Airway epithelial cell (primary cell): ENCODE measurements at places on chromosomes 12 and 14. TPM values are rescaled to one million over a fixed set of nuclear protein-coding genes. Genes with fewer than 3 reads are reported as not detected.

Gene ADAM21
- 0.14 and 1.2 TPM in 2 replicates for total RNA-seq

Gene P2RX7
- total RNA-seq = 0.05 and 0.56 TPM in 2 replicates

Gene EML1
- total RNA-seq = 2.0 and 7.9 TPM in 2 replicates

Gene PTCSC3
- total RNA-seq = not detected in 2 replicates

Gene ALX1
- not detected in 2 replicates for total RNA-seq

Gene TPH2
- total RNA-seq = not detected in 2 replicates

Gene PRH1
- 1.5 and 2.4 TPM in 2 replicates for total RNA-seq

Gene ERBB3
- total RNA-seq = 22.6 and 36.5 TPM in 2 replicates

Gene PTPRQ
- under 0.01 TPM in 1 of 2 replicates, not detected in the other for total RNA-seq

Gene TTC9
- total RNA-seq = 14.1 and 16.3 TPM in 2 replicates

Gene GYS2
- total RNA-seq = not detected in 2 replicates

Gene PMEL
- 1.9 and 2.6 TPM in 2 replicates for total RNA-seq

Gene PRH2
- not detected in 2 replicates for total RNA-seq

Gene RASAL1
- 0.60 and 1.1 TPM in 2 replicates for total RNA-seq

Gene KRT77
- 0.09 and 0.21 TPM in 2 replicates for total RNA-seq

Gene KLRC2
- 0.19 and 0.49 TPM in 2 replicates for total RNA-seq

Gene RNASE1
- total RNA-seq = 1.1 and 1.5 TPM in 2 replicates

Gene RERG
- total RNA-seq = 0.09 and 0.28 TPM in 2 replicates

Gene LRTM2
- total RNA-seq = not detected in 2 replicates

Gene KLHL33
- not detected in 2 replicates for total RNA-seq

Gene EPYC
- total RNA-seq = not detected in 2 replicates

Gene DLK1
- total RNA-seq = not detected in 2 replicates

Gene MGAT4C
- total RNA-seq = not detected in 2 replicates

Gene CLEC6A
- not detected in 2 replicates for total RNA-seq

Gene MYO1H
- total RNA-seq = 0.14 and 1.3 TPM in 2 replicates

Gene TEX52
- total RNA-seq = not detected in 2 replicates

Gene CCDC175
- not detected in 2 replicates for total RNA-seq

Gene VPS33A
- total RNA-seq = 11.0 and 16.0 TPM in 2 replicates

Gene CKB
- total RNA-seq = 220 and 267 TPM in 2 replicates

Gene NOVA1
- total RNA-seq = not detected in 2 replicates

Gene STXBP6
- not detected in 2 replicates for total RNA-seq
